G401 (cell line): ENCODE measurements at places on chromosomes 2 and 18.

DNA sequence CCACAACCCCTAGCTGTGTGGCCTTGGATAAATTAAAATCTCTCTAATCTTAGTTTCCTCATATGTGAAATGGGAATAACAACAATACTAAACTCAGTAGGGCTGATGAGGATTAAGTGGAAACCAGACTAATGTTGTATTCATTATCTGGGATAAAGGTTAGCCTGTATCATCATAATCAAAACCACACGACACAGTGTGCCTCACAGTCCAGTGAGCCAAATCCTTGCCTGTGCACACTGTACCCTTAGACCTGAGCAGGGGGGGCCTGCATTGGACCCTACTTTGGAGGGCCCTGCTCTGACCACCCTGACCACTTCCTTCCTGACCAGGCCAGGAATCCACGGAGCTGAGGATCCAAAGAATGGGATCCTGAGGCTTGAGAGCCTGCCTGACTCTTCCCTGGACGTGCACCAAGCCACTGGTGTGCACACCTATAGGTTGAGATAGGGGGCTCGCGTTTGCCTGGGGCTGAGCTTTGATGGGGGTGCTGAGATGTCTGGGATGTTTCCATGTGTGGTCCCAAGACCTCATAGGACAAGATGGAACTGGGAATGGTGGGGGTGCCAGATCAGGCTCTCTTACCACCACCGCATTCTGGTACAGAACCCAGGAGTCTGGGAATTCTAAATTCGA lies 69.7 kb downstream of the TGOLN2 start:
- no peak for DNase-seq

- no peak for DNase-seq
Measured at GRCh38 chr2:49812730-49813129, 658.4 kb upstream of the FSHR start.

DNA sequence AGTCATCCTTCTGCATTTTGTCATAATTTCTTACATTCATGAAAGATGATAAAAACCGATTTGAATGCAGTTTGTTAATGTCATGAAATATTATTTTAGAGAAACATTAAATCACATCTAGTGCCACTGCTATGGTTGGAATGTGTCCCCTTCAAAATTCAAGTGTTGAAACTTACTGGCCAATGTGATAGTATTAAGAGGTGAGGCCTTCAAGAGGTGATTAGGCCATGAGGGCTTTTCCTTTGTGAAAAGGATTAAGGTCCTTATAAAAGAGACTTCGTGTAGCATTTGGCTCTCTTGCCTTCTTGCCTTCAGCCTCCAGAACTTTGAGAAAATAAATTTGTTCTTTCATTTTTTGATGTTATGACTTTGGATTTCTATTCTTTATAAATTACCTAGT lies 117.2 kb downstream of the RGPD3 start:
- DNase-seq: no peak

DNA sequence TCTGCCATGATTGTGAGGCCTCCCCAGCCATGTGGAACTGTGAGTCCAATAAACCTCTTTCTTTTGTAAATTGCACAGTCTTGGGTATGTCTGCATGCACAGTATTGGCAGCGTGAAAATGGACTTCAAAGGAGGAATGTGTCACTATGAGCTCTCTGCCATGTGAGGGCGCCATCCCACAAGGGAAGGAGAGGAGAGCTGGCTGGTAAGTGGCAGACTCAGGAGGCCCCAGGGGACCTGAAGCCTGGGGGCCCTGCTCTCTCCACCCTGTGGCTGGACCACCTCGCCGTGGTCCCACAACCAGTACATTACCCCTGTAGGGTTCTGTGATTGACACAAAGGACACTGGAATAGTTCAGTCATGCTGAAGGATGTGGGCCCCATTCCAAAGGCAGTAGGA lies 122.1 kb downstream of the RPIA start:
- DNase-seq: no peak

DNA sequence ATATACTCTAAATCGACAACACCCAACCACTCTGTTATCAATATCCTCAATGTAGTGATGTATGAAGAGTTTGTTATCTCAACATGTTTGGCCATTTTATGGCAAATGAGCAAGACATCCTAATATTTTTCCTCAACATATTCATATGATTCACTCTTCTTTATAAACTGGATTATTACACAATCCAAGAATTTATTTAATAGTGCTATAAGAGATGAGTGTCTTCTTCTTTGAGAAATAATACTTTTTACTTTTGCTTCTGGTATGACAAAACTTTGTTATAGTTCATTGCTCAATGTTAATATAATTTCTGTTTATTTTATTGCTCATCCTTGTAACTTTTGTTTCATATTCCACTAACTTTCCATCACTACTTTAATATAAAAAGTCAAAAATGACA lies 44.3 kb downstream of the SCN9A start:
- DNase-seq: no peak

GRCh38 chr2:2269426-2269825 lies 61.6 kb downstream of the MYT1L start:
- DNase-seq: peak; percentile 53

DNA sequence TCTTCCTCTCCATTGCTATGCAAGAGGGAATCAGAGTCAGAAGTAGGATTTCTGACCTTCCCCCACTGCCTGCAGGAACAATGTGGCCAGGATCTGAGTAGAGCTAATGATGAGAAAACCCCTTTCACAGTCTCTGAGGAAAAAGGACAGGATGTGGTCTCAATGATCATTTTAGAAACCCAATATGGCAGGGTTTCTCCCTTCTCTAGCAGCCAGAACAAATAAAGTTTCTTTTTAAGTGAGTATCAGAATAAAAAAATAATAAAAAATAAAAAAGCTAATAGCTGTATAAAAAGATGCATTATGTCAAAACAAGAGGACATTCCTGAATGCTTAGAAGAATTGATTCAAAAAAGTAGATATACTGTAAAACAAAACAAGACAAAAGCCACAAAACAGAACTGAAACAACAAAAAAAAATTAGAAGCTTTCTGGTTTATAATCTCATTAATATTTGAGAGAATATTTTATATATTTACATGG lies 1124.9 kb upstream of the ZEB2 start:
- no peak for DNase-seq

- DNase-seq: no peak
Measured at GRCh38 chr2:151395509-151396374, 14.0 kb upstream of the RIF1 start.

DNA sequence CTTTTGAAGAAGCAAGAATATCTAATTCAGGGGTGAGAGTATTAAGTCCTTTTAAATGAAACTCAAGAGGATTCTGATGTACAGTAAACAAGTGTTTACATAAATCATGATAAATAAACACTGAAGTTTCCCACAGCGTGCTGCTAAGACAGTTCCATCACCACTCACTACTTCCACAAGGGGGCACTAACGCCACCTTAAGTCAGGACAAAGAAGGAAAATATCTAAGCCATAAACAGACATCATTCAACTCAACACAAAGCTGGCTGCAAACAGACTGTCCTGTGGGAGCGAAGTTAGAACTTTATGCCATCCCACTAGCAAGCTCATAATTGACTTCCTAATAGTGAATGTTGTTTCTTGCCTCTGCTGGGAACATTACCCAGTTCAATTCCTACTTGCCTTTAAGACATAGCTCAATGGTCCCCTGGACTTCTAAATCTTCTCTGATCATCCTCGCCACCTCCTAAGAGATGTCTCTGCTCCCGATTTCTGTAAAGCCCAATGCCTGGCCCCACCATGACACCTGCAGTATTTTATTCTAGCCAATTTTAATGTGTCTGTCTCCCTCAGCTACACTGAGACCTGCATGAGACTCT lies 36.5 kb downstream of the MRPL44 start:
- DNase-seq: peak; percentile 66

DNA sequence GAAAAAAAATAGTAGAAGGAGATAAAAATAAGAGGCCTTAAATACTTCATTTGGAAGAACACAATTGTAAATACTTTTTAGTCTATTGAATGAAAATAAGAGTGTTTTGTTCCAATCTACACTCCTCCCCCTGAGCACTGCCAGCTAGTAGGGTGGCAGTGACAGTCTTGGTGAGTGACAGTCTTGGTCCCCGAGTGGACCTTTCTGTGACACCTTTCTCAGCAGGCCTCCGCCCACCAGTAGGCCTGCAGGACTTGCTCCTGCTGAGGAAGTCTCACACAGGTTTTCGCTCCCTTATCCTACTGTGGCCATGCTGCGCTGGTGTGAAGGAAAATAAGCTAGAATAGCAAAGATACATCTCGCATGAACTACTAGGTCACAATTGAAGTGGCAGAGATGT lies 666.8 kb downstream of the NR4A2 start:
- DNase-seq: no peak

GRCh38 chr2:204643326-204643725 lies 98.1 kb downstream of the PARD3B start:
- no peak for DNase-seq

- no peak for DNase-seq
Measured at GRCh38 chr2:208781166-208781565, 374.6 kb downstream of the PTH2R start.

GRCh38 chr2:125512313-125512712 lies 1143.6 kb upstream of the GYPC start:
- no peak for DNase-seq

DNA sequence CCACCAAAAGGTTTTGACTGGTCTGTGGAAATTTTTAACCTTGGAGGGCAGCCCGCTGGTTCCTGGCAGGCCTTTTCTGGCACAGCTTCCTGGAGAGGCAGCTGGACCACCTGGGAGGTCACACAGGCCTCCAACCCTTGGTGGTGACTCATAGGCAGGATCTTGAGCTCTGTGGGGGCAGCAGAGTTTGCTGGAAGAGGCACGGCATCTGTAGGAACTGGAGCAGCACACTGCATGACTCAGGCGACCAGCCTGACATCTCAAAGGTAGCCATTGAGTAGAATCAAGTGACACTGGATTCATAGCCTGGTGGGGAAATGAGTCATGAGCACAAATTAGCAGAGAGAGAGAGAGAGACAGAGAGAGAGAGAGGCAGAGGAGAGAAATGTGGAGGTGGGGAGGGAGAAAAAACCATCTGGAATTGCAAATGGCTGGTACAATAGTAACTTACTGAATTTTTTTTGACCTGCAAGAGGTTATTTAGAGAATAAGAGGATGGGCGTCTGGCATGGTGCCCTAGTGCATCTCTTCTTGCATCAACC lies 57.4 kb downstream of the TRPM8 start:
- peak; percentile 45 for DNase-seq

- no peak for DNase-seq
Measured at GRCh38 chr18:74381621-74382295, 66.1 kb downstream of the C18orf63 start.

- no peak for DNase-seq
Measured at GRCh38 chr2:128445523-128445900, 126.8 kb upstream of the HS6ST1 start.

- peak; percentile 73 for DNase-seq
Measured at GRCh38 chr2:128563348-128563687, 244.7 kb upstream of the HS6ST1 start.

DNA sequence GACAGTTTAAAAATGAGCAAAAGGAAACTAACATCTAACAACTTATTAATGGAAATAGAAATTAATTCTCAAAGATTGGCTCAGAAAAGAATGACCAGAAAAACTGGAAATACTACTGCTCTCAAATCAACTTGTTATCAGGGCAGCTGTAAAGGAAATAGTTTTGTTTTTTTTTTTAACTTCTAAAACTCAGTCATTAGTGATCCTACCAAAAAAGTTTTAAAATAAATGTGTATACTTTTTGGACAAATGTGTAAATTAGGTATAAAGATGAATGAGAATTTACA lies 52.1 kb upstream of the PEX13 start:
- no peak for DNase-seq

DNA sequence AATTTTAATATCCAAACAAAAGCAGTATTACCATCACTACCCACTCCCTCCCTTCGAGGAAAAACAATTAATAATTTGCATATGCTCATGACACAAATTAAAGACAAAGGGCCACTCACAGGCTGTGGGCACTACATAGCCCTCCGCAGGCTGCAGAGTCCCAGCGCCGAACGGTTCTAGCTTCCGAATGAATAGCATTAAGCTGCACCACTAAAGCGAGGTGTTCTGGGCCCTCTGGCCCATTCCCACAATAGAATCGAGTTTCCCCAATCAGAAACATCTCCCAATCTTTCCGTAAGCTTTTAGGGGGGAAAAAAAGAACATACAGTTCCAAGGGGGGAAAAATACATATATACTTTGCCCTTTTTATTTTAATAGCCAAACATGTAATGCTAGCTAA lies 14.5 kb upstream of the SIX3 start:
- no peak for DNase-seq

DNA sequence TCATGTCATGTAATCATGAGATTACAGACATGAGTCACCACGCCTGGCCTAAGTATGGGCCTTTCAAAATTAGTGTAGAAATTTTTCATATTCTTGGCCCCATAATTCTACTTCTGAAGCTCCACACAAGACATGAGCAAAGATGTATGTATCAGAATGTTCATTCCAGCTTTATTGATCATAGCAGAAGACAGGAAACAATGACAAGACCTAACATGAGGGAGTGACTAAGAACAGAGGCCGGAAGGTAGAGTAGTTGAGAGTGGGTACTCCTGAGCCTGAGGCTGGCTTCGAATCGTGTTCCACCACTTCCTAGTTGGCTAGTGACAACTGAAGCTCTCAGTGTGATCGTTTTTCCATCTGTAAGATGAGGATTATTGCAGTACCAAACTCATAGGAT lies 89.3 kb downstream of the ARMC9 start:
- no peak for DNase-seq

GRCh38 chr2:197615016-197615652 lies 60.3 kb downstream of the RFTN2 start:
- no peak for DNase-seq
